ENCODE measurements at places on chromosomes 7 and 10.

DNA sequence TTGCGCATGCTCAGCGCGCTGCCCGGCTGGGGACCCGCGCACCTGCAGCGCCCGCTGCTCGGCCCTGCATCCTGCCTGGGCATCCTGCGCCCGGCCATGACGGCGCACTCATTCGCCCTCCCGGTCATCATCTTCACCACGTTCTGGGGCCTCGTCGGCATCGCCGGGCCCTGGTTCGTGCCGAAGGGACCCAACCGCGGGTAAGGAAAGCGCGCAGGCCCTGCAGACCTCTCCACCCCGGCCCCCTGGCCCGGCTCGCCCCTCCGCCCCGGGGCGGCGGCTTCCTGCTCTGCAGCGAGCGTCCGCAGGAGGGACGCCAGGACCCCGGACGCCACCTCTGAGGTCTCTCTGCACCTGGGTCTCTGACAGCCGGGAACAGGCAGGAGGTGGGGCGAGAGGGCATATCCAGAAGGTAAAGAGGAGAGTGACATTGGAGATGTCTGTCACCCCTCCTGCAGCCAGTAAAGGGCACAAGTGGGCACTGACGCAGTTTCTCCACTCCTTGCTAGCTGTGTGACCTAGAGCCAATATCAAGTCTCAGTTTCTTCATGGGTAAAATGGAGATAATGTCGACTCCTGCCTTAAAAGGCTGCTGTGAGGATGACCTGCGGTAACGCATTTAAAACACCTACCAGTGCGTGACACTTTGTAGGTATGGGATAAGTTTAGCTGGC is 338 bp downstream of the ATP6V0E2 start:
- no peak for DNase-seq

- no peak for DNase-seq
Measured at GRCh38 chr10:88194041-88194887, 330.8 kb downstream of the PTEN start.

DNA sequence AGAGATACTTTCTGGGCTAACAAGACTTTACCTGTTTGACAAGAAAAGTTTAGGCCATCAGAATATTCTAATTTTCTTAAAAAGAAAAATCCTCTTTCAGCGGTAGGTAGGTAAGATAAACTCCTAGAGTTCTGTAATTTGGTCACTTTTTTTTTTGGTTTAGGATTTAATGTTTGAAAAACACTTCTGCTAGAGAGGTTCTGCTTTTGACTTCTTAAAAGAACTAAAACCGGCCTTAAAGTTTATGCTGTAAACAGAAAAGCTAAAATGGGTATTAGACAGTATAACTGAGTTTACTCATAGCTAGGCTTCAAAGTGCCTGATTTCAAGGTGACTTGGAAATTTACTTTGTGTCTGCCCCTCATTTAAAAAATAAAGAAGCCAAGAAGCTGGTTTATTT is 21.7 kb upstream of the KMT2E start:
- no peak for DNase-seq

GRCh38 chr10:102632394-102633111 is 11.7 kb upstream of the TRIM8 start:
- DNase-seq, result no peak

- no peak for DNase-seq
Measured at GRCh38 chr7:142389544-142389943, 131.7 kb upstream of the PRSS58 start.

- DNase-seq, result no peak
Measured at GRCh38 chr10:89399956-89400355, 7.5 kb downstream of the IFIT1 start.

DNA sequence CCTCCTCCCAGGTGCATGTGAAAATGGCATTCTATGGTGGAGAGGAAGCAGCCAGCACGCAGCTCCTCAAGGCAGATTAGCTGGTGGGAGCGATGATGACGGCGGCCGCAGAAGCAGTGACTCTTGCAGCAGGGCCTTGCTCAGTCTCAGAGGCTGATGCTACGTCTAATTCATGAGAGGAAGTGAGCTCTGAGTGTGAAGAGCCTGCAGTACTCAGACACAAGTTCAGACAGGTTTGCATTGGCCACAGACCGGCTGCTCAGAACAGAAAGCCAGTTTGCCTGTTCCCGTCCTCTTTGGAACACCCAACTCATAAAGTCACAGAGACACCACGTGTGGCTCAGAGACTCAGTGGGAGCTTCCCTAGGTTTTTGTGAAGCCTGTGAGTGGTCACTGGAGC is 136.5 kb downstream of the ADARB2 start:
- no peak for DNase-seq

DNA sequence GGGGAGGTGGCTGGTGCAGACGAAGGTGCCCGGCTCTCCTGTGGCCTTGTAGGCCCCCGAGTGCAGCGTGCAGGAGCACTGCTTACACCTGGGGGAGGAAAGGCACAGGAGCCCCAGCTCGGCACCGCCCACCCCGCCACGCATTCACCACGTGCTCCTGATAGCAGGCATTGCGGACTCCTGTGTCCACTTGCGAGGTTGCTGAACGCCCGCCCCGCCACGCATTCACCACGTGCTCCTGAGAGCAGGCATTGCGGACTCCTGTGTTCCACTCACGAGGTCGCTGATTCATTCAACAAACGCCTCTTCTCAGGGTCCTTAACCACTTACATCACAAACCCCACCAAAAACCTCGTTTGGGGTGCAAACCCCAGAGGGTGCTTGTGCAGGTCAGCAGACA is 13.9 kb downstream of the MICALL2 start:
- no peak for DNase-seq

GRCh38 chr7:106979551-106980357 is 64.8 kb upstream of the PRKAR2B start:
- no peak for DNase-seq

- no peak for DNase-seq
Measured at GRCh38 chr10:31963589-31963980, 35.0 kb upstream of the ARHGAP12 start.

- no peak for DNase-seq
Measured at GRCh38 chr7:2476776-2477446, 713 bp upstream of the GRIFIN start.

- no peak for DNase-seq
Measured at GRCh38 chr7:56026538-56026937, 24.7 kb downstream of the PSPH start.

GRCh38 chr7:44994877-44995554 is 5.0 kb upstream of the CCM2 start:
- DNase-seq, result no peak

DNA sequence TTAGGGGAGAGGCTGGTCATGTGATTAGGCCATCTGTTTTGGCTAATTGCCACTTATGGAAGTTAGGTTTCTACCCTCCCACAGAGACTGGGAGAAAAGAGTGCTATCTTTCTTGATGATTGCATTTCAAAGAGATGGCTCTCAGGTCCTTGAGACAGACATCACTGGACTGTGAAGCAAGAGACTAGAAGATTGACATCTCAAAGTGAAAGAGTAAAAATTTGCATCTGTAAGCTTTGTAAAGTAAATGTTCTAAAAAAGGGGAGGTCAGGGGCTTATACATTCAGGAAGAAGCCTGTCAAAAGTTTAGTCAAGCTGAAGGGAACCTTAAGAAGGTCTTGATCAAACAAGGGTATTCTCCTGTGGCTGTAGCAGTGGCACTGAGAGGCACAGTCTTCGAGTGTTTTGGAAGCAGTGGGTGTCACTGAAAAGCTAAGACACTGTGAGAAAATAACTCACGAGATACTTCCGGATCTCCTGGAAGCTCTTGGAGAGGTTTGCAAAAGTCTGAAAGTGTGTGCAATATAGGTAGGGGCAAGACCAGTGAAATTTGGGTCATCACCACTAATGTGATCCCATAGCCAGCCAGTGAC is 342.1 kb downstream of the PHF14 start:
- DNase-seq, result no peak

- no peak for DNase-seq
Measured at GRCh38 chr10:78865538-78865875, 203.3 kb upstream of the ZMIZ1 start.

GRCh38 chr7:30997316-30997715 is 33.6 kb downstream of the GHRHR start:
- DNase-seq, result no peak

GRCh38 chr10:34607894-34608293 is 207.2 kb downstream of the PARD3 start:
- DNase-seq, result no peak

DNA sequence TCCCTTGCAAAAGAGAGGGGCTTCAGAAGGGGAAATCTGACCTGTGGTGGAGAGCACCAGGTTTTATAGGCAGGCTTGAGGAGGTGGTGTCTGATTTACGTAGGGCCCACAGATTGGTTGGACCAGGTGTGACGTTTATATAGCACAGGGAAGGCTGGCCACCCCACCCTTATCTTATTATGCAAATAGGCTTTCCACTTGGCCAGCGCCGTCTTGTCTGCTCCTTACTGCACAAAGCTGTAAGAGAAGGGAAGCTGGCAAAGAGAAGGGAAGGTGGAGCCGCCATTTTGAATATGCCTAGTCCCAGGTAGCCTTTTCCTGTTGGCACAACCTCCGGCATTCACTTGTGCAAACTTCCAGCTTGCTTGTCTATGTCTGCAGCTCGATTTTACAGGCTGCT is 221.4 kb downstream of the GATA3 start:
- DNase-seq, result no peak

DNA sequence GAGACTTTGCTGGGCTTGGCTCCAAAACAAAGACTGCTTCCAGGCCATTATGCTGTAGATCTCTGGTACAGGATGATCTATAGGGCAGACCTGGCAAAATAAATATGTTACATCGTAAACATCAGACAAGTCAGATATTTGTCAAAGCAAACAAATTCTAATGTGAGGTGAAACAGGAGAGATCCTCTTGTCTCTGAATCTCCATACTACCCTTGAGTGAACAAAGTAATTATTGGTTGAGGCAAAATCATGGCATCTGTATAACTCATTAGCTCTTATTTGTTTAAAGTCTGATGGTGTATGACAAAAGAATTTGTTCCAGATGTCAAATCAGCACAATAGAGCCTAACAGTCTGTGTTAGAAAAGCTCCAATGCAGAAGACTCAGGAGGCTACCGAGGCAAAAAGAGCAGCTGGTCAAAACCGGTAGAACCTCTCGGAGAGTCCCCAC is 1291.5 kb downstream of the TYW1 start:
- no peak for DNase-seq

DNA sequence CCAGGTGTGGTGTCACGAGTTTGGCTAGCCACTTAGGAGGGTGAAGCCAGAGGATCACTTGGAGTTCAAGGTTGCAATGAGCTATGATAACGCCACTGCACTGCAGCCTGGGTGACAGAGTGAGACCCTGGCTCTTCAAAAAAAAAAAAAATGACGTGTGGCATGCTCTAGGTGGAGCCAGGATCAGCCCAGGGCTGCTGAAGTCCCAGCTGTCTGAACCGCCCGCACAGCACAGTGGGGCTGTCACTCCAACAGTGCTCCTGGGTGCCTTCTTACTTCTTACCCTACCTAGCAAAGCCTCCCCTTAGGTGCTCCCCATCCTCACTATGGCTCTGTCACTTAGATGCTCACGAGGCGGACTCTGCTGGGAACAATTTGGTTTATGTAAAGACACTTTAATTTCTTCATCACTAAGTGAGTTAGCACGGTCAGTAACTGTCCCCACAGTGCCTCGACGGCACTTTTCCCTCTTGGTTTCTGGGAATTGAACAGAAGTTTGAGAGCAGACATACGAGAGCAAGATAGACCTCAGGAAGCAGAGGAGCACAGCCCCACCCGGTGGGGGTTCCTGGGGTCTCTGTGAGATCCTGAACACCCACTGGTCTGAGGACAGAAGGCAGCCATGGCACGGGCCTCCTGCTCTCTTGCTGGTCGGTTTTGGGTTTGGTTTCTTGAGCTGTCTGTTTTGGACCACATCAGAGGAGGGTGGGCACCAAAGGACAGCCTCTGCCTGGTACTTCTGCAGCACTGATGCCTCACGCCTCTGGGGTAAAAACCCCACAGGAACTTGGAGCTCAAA is 66.2 kb upstream of the BTBD16 start:
- DNase-seq, result no peak

GRCh38 chr7:142308326-142308725 is 50.5 kb upstream of the PRSS58 start:
- no peak for DNase-seq

- DNase-seq, result no peak
Measured at GRCh38 chr7:153044981-153045380, 285.4 kb downstream of the ACTR3B start.

GRCh38 chr10:119520283-119520682 is 22.2 kb downstream of the RGS10 start:
- DNase-seq, result no peak

DNA sequence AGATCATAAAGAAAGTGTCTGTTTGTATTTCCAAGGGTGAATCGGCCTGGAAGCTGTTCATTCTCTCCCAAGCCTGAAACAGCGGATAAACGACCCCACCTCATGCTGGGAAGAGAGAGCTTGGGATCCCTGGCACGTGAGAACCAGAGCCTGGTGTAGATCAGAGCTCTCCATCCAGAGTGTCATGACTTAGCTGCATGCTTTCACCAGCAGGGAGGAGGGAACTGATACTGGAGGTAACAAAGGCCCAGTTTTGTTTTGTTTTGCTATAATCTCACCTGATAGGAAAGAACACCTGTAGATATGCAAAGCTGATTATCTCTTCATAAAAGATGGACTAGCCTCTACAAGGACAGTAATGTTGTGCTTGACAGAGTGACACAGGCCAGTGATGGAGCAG is 236.6 kb downstream of the POM121L12 start:
- no peak for DNase-seq

GRCh38 chr7:151271699-151272355 is 23.3 kb upstream of the SMARCD3 start:
- no peak for DNase-seq

DNA sequence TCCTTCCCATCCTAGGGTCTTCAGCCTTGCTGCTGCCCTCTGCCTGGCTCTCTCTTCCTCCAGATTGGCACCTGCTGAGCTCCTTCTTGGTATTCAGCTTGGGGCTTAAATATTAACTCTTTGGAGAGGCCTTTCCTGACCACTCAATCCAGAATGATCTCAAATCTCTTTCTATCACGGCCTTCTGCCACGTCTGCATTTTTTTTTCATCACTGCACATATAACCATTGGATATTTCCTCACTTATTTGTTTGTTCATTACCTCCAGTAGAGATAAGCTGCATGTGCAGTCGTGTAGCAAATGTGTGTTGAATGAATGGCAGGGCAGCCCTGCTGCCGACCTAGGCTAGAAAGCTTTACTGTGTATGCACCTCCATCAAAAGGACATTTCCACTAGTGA is 51.6 kb upstream of the MPP7 start:
- no peak for DNase-seq

DNA sequence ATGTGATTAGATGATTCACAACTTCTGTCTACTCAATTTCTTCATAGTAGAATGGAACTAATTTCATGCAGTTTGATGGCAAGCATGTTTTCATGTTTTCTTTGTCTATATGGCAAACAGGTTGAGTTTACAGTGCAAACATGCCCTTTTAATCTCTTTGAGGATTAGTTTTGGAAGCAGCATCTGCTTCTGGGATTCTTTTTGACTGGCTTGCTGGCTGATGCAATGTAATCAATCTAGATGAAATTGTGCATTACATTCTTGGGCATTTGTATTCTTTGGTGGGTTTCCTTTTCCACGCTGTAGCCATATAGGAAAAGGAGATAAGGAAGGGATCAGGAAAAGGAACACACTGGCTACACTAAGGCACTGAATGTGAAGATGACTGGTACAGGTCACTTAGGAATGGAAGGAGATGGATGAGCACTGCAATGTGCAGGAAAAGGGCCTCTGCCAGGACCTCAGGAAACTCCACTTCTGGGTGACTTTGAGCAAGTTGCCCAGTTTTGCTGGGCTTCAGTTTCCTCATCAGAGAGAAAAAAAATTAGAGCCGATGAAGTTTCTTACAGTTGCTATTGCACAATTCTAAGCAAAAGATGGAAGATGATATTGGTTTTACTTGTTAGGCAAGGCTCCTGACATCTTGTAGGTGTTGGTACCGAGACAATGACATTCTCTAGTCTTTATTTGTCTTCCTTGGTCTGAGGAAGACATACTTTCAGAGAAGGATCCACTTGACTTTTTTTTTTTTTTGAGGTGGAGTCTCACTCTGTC is 269.1 kb downstream of the SUGCT start:
- no peak for DNase-seq

Data from stimulated activated CD4-positive, alpha-beta T cell treated with anti-CD3 and anti-CD28 coated beads, Interleukin-2, amount 100 ng/mL, for 48 hours (primary cell).